ENCODE measurements at places on chromosomes 6 and 20. TPM values are rescaled to one million over a fixed set of nuclear protein-coding genes. Genes with fewer than 3 reads are reported as not detected.

BPI gene
- 1.2 TPM for polyA plus RNA-seq

STMN3 gene
- polyA plus RNA-seq, result 61.2 TPM

TMEM14A gene
- 57.6 TPM for polyA plus RNA-seq

DTD1 gene
- polyA plus RNA-seq, result 28.5 TPM

PAQR8 gene
- 14.6 TPM for polyA plus RNA-seq

ARMH2 gene
- polyA plus RNA-seq, result not detected

ADGRF5 gene
- 16.7 TPM for polyA plus RNA-seq

MYLK2 gene
- 0.56 TPM for polyA plus RNA-seq

CALHM5 gene
- polyA plus RNA-seq, result 2.3 TPM

JPH2 gene
- polyA plus RNA-seq, result 1.1 TPM

GMPR gene
- polyA plus RNA-seq, result 18.9 TPM

CLPSL2 gene
- polyA plus RNA-seq, result not detected

GRCh38 chr6:26204332-26205160 lies 117.3 kb downstream of the HFE start:
- DNase-seq, result peak; percentile 100

GRCh38 chr6:158170656-158171081 lies 2.5 kb downstream of the GTF2H5 start:
- DNase-seq, result no peak

- DNase-seq, result no peak
These were observed 534.7 kb upstream of the JARID2 start for GRCh38 chr6:14711056-14711703.

DNA sequence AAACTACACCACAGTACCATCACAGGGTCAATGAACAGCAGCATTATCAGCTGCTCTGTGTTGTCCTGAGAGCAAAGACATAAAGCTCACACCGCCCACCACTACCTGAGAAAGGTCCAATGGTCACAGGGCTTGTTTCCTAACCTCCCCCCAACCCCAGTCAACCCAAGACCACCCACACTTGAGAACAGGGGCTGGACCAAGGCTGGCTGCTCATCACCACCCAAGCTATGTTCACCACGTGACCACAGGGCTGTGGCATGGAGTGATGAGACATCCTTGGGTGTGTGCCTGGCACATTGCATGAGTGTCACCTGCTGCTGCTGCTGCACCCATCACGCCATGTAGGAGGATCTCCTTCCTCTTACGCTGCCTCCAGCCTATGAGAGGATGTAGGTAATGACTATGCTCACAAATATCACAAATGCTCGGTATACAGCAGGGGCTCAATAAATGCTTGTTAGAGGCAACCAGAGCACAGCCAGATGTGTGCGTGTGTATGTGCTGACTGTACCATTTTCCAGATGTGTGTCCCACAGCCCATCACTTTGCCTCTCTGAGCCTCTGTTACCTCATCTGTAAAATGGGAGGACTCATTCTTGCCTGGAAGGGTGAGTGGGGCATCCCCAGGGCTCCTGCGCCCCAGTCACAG lies 23.3 kb upstream of the SIRPA start:
- no peak for DNase-seq

- DNase-seq, result no peak
These were observed 495.2 kb upstream of the FLRT3 start for GRCh38 chr20:14832630-14833029.

DNA sequence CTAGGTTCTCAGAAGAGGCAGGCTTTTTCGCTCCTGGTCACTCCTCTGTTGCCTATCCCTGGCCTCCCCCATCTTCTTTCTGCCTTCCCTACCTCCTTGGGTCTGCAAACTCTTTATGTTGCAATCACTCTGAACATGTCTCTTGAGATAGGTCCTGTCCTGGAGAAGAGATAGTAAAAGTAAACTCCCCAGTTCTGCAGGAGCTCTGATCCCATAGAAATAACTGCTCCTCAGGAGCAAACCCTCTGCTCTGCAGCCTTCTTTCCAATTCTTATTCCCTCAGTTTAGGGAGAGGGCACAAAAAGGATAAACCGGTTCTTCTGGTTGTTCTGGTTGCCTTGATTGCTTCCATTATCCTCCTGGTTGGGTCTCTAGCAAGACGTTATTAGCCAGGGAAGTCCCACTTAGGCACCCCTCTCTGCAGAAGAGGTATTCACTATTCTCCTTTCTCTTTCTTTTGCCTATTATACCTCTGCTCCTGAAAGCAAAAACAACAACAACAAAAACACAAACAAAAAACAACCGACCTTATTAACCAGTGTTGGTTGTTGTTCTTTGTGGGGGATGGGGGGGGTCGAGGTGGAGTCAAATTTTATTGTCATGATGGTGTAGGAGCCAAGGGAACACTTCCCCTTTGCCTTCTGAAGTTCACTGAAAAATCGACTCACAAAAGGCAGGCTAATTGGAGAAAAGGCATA lies 973 bp downstream of the TRIM38 start:
- DNase-seq, result no peak

- no peak for DNase-seq
These were observed 70.6 kb upstream of the EYA4 start for GRCh38 chr6:133170602-133171001.

- DNase-seq, result no peak
These were observed 5.0 kb downstream of the KIF3B start for GRCh38 chr20:32282461-32282860.

DNA sequence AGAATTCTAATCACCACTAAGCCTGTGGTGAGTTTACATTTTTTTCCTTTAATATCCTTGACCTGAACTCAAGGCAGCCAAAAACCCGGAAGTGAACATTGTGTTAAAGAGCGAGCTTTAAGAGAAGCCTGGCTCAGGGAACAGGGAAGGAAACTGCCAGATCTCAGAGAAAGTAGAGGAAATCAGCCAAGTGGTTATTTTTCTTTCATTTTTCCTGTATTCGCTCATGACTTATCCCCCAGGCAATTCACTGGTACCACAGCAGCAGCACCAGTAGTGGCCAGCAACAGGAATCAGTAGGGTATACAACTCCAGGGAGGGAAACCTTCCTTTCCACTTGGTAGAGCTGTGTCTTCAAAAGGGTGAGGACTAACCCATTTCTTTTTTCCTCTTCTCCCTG lies 89.6 kb upstream of the HMGCLL1 start:
- no peak for DNase-seq

DNA sequence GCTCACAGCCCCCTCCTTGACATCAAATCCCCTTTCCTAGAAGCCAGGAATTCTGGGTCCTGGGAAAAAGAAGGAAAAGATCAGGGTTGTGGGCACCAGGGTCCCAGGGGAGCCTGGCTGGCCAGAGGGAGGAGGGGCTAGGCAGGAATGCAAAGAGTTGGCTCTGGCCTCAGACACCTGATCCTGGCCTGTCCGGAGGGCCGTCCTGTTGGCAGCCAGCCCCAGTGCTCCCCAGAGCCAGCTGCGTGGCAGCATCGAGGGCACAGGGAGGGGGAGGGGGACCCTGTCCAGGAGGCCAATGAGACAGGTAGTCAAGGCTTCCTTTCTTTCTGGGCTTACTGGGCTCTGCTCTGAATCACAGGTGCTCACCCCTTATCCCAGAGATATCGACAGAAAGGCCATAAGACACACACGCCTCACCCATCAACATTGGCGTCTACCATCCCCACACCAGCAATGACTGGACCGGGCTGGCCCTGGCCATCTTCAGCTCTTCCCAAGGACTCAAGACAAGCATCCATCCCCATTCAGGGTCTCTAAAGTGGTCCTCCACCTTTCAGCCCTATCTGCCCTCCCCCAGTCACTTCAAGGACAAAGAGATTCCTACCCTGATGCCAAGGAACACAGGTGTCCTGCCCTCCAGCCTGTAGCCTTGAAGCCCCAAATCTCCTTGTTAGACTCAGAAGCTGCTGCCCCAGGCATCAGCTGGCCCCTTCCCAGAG lies 723 bp downstream of the COL11A2 start:
- no peak for DNase-seq

DNA sequence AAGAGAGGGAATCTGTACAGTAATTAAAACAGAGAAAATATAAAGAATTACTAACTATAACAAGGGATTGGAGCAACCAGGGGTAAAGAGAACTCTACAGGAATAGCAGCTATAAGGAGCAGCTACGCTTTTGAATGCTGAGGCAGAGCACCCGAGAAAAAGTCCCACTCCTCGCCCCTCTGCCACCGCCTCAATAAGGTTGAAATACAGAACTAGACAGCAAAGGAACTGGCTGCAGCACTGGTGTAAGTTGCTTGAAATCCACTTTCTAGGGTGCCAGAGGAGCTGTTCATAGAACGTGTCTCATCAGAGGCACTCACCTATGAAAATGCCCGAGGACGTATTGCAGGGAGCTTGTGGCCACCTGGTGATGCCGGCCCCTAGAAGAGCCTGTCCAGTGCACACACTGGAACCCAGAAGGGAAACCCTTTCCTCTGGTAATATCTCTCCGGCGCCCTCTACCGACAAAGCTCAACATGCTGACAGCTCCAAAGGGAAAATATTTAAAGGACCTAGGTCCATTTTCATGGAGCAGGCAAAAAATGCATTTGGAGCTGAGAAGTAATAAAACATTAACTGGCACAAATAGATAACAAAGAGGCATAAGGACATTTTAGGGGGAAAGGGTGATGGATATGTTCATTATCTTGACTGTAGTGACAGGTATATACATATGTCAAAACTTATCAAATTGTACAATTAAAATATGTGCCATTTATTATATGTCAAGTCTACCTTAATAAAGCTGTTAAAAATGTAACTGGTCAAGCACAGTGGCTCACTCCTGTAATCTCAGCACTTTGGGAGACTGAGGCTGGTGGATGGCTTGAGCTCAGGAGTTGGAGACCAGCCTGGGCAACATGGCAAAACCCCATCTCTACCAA lies 137.4 kb upstream of the HDAC2 start:
- peak; percentile 8 for DNase-seq

DNA sequence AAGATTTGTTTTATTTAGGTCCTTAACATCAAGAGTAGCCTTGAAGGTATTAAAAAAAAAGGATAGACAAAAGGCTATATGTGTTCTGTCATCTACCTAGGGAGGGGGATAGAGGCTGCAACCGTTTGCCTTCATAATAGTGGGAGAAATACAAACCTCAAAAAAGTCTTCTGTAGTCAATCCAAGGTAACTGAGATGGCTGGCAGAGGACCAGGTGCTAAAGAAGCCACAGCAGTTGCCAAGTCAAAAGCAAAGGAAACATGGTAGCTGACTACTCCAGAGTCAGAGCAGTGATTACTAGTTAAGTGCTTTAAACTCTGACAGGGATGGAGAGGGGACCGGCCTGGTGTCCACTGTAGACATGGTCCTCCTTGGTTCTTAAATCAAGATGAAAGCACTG lies 249.4 kb downstream of the PTPRK start:
- DNase-seq, result no peak

DNA sequence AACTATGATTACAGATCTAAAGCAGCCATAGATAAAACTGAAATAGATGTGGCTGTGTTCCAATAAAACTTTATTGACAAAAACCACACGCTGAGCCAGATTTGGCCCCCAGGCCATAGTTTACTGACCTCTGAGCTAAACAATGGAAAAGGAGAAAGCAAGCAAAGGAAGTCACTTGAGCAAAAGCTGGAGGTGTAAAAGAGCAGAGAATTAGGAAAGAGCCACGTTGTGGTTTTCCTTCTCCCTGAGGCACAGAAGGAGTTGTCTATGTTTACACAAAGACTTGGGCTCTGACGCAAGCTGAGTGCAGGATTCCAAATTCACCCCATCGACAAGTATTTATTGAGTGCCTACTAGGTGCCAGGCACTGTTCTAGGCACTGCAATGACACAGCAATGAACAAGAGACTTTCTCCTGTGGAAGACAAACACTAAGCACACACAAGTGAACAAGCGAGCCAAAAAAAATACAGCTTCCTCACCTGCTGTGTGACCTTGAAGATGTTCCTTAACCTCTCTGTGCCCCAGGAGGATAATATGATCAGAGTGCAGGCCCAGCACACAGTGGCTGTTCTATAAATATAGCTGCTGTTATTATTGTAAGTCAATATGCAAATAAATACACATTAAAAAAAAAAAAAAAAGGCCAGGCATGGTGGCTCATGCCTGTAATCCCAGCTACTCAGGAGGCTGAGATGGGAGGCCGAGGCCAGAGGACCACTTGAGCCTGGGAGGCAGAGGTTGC lies 75.4 kb upstream of the PTPN1 start:
- no peak for DNase-seq

GRCh38 chr6:56359201-56359899 lies 112.0 kb upstream of the COL21A1 start:
- peak; percentile 59 for DNase-seq

DNA sequence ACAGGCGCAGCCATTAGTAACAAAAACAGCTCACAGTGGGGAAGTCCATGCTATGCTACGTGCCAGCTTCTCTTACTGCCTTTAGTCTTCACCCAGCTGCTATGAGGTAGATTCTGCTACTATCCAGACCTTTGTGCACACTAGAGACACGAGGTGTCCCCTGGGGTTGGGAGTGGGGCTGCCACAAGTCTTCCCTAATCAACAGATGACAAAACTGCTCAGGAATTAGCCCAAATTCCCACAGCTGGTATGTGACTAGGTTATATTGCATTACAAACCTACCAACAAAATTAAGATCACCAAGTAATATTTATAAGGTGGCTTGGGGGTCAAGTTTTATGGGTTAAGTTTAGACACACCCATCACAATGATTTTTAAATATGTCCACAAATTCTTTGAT lies 63.3 kb downstream of the PSMB1 start:
- DNase-seq, result no peak

DNA sequence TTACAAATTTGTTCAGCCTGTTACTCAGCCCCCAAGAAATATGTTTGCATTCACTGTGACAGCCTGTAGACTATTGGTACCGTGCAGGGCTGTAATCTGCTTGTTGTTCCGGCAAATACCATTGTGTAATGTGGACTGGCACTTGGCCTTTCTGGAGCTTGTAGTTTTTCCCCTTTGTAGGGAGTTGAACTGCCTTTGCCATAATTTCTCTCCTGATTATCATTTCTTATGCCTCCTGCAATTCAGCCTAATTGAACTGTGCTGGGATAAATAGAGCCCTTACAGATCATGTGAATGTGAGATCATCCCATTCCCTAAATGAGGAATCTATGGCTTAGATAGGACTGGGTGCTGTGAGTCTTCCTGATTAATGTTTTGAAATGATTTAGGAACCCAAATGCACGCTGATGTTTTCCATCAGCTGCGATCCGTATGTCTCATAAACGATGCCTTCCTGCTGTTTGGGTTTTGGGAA lies 185.1 kb downstream of the JARID2 start:
- DNase-seq, result no peak
